ENCODE measurements at places on chromosomes 1 and 21.

DNA sequence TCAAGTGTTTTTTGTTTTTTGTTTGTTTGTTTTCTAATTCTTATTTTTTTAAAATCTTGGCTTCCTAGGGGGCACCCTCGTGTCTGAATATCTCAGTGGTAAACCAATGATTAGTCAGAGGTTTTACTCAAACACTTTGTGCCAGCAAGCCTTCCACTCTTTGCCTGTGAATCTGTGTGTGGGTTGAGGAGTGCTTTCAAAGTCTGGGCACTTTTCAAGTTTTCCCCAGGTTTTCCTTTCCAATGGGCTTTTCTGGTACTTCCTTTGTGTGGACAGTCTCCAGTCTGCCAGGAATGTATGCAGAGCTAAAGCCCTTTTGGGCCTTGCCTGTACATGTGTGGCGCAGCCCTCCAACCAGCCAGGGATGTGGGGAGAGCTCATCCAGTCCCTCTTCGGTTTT lies 9.7 kb upstream of the PPIE start:
- no peak for DNase-seq

- DNase-seq, result no peak
Measured at GRCh38 chr1:180947499-180947885, 34.8 kb downstream of the KIAA1614 start.

DNA sequence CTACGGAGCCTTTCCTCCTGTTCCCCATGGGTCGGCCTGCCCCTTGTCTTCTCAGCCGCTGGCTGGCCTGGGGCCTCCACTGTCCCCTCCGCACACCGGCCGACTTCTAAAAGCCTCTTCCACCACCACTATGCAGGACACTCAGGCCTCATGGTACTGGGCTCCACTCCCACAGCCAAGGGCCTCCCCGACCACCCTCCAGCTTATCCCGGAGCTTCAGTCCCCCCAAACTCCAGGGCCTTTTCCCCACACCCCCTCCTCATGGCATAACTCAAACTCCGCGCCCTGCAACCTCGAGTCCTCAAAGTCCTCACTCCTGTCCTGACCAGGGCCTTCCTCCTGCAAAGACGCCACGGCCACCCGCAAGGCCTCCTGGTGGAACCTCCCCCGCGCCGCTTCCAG lies 2.0 kb downstream of the LRRC41 start:
- DNase-seq, result no peak

DNA sequence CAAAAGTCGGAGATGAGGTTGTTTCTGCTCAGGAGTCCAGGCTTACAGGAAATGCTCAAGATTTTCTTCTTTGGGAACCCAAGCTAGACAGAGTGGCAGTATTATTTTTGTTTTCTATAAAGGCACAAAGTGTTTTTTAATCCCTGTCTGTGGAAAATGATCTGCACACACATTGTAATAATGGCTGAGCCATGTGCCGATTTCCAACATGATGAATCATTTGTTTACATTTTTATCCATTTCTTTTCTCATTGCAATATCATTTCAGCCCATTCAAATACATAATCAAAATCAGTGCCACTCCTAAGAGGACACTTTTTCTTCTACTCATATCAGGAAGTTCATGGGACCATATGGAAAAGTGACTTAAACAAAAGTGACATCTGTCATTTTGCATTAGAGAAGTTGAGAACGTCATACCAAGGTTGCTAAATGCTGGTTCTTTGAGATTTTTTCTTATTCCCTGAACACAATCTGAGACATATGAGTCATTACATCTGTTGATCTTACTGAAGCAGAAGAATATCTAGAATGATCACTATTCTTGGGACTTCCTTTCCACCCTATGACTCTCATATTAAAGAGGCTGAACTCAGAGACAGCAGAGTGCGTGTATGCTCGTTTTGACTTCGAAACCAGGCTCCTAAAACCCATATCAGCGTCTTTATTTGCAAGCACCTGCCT lies 44.9 kb downstream of the ACTA1 start:
- no peak for DNase-seq

DNA sequence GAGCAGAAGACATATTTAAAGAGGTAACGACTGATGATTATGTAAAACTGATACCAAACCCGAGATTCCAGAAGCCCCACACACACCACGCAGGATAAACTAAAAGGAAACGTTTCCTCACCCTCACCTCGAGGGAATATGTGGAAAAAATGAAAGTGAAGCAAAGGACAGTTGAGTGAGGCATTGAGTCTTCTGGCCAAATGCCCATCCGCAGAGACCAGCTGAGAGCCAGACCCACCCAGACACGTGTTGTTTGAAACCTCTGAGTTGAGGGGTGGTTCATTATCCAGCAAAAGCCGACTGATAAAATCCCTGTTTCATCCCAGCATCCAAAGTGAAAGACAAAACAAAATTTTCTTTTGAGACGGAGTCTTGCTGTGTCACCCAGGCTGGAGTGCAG lies 29.6 kb upstream of the PCBP3 start:
- no peak for DNase-seq

Data from kidney epithelial cell (primary cell).